ENCODE measurements at places on chromosomes 5 and 9.

DNA sequence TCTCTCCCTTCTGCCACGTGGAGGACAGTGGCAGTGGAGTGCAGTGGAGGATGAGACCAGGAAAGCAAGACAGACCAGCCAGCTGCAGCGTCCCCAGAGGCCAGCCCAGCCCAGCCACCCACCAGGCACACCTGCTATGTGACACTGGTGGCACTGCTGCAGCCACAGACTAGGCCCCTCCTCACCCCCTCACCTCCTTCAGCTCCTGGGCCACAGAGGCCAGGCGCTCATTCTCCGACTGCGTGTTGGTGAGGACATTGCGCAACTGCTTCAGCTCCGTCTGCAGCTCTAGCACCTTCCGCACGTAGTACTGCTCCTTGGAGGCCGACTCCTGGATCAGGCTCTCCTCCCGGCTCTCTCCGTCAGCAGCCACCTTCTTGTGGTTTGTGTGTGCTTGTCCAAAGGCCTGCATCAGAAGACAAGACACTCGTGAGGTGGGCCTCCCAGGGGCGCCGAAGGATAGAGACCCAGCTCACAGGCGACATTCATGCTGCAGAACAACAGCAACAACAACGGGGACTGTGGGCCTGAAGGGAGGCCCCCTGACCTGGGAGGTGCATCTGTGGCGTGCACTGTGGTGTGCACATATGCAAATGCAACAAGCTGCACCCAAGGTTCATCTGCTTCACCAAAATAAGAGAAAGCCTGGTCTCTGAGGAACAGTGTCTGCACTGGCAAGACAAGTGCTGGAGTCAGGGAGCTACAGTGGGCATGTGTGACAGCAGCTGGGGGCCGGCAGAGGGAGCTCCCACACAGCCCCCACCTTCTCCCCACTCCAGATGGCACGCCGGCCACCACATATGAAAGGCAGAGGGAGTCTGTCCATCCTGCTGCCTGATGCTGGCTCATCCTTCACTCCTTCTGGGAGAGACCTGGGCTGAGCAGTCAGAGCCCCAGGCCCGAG, 35.5 kb downstream of the BICD2 start:
- no peak for DNase-seq

DNA sequence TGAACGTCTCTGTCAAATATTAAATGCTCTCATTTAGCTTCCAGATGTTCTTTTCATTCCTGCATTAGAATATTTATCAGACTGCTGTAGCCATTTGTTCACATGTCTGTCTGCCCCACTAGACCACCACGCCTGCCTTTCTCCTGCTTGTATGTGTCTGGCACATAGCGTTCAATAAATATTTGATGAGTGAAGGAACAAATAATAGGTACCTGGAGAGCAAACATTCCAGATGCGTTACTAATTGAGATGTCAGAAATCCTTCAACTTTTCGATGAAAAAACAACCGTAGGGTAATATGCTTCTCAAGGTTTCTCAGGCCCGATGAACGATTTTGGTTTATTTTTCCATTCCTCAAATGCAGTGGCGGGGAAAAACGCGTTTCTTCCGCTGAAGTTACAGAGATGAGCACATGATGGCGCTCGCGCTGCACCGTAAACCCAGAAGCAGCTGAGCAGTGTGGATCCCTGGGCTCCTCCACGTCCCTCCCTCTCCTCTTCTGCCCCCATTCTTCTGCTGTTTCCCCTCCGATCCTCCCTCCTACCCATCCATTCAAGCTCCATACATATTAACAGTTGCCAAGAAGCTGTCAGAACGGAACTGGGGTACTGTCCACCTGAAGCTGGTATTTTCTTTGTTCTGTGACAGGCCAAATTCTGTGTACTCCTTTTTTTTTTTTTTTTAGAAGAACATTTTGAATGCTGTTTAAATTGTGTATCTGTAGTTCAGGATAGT, 245.4 kb downstream of the MPDZ start:
- DNase-seq = no peak

GRCh38 chr5:159130871-159131270, 31.2 kb upstream of the EBF1 start:
- DNase-seq = no peak

DNA sequence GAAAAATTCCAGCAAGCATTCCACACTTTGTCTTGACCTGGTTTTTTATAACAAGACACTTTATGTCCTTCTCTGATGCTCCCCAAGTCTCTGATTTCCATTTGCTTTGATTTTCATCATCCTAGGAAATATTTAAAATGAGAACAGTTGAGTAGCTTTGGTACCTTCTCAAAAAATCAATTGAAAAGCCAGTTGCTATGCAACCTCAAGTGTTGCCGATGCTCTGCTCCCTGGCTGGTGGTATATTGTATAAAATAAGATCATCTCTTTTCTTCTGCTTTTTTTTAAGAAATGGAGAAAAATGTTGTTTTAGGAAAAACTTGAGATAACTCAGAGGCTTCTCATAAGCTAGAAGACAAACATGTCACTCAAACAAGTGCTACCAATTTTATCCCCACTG, 109.7 kb downstream of the ZNF354C start:
- no peak for DNase-seq

DNA sequence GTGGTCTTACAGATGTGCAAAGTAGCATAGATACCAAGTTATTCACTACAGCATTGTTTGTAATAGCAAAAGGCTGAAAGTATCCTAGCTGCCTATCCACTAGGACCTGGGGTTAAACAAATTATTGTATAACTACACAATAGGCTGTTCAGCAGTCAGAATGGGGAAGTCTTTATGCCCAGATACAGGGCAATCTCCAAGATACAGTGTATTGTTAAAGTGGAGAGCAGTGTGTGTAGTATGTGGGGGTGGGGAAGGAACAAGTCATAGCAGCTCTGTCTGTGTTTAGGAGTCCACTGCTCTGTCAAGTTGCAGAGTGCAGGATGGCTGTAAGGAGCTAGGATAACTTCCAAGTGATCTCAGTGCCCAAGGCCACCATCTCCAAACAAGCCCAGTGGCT, 5.5 kb downstream of the PCYOX1L start:
- no peak for DNase-seq

DNA sequence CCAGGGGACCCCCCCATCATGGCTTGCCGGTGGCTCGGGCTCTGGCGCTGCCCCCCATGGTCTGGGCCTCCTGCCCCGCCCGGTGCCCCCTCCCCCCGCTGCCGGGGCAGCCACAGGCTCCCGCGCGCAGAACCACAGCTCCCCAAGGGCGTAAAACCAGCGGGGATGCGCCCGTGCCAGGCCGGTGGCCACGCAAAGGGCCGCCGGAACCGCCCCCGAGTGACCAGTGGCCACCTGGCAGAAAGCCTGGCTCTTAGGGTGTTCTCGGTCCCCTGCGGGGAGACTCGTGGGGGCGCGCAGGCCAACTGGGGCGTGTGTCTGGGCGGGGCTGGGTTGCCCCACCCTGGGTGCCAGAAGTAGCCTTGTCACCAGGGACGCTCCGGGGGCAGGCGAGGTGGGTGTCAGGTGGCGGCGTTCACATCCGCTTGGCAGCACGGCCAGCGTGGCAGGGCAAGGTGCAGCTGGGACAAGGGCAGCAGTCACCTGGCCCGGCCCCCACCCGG, 515 bp upstream of the AGPAT2 start:
- DNase-seq = no peak

DNA sequence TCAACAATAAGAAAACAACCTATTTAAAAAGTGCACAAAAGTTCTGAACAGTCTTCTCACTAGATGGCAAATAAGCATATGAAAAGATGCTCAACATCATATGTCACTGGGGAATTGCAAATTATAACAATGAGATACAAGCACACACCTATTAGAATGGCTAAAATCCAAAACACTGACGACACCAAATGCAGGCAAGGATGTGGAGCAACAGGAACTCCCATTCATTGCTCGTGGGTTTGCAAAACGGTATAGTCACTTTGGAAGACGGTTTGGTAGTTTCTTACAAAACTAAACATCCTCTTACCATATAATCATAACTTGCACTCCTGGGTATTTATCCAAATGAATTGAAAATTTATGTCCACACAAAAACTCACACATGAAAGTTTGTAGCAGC, 100.9 kb upstream of the TBC1D2 start:
- no peak for DNase-seq

GRCh38 chr5:77145666-77146065, 58.6 kb upstream of the ZBED3 start:
- DNase-seq = no peak

DNA sequence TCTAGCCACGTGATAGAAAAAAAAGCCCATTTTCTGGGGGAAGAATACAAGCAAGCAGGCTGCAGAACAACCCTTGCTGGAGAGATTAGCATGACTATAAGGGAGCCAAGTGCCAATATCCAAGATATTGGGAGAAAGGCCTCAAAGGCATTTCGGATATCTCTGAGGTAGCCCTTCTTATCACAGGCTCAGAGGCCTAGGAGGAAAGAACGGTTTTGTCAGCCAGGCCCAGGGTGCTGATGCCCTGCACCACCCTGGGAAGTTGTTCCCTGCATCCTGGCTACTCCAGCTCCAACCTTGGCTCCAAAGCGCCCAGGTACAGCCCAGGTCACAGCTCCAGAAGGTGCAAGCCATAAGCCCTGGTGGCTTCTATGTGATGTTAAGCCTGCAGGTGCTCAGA, 66.4 kb downstream of the C9orf153 start:
- no peak for DNase-seq

GRCh38 chr9:93111001-93111370, 15.0 kb downstream of the CARD19 start:
- DNase-seq = no peak

- no peak for DNase-seq
These were observed 90.6 kb upstream of the ADAMTS2 start for GRCh38 chr5:179435731-179436315.

GRCh38 chr5:43416803-43417394, 4.7 kb upstream of the CCL28 start:
- no peak for DNase-seq

- DNase-seq = no peak
These were observed 204.4 kb downstream of the TRIO start for GRCh38 chr5:14347522-14347921.

GRCh38 chr9:127916720-127917581, at the start of gene ST6GALNAC4:
ST6GALNAC4 (minus strand) TSS chr9:127917041; CDS start chr9:127916419, 622 bp downstream.
- DNase-seq = no peak

DNA sequence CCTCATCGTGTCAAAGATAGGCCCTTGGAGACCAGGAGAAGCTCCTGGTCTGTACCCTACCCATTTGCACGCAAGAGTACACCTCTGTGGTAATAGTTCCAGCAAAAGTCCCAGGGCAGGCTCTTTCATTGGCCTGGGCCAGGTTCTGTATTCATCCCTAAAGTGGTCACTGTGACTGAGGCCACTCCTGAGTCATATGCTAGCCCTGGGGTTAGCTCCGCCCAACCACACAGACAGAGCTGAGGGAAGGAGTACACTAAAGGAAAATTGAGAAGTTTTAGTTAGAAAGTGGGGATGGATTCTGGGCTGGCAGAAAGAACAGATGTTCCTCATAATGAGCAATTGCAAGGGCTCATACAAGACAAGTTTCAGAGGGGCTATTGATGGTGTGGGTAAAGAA, 206.7 kb downstream of the ARHGAP26 start:
- DNase-seq = no peak

- no peak for DNase-seq
These were observed 36.2 kb upstream of the OTULIN start for GRCh38 chr5:14628346-14628745.

DNA sequence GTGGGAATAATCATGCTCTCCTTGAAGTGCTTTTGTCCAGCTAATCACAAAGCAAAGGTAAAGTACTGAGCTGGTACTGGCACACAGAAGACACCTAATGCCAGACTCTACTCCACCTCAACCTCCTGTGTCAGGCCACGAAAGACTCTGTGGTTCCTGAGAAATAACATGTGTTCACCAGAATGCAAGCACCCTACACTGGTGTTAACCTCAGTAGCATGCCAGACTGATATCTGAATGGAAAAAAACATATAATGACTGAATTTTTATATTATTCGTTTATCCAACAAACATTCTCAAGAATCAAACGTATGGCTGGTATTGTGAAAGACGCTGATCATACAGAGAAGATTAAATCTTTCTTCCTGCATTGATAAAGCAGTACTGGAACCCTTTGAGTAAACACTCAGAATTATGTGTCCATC, 97.1 kb upstream of the IFNE start:
- DNase-seq = no peak

GRCh38 chr5:114361724-114362196, at the start of gene KCNN2:
KCNN2 (plus strand) TSS chr5:114362070; CDS start chr5:114362140, 70 bp downstream.
- DNase-seq = peak; percentile 67

- DNase-seq = no peak
These were observed at the start of gene HNRNPK for GRCh38 chr9:83979812-83980394. HNRNPK (minus strand) TSS chr9:83980215; CDS start chr9:83978252, 1,963 bp downstream.
